Stimulated activated CD8-positive, alpha-beta memory T cell treated with anti-CD3 and anti-CD28 coated beads, Interleukin-7, amount 100 ng/mL, for 4 hours (primary cell): ENCODE measurements at places on chromosomes 16 and 17.

DNA sequence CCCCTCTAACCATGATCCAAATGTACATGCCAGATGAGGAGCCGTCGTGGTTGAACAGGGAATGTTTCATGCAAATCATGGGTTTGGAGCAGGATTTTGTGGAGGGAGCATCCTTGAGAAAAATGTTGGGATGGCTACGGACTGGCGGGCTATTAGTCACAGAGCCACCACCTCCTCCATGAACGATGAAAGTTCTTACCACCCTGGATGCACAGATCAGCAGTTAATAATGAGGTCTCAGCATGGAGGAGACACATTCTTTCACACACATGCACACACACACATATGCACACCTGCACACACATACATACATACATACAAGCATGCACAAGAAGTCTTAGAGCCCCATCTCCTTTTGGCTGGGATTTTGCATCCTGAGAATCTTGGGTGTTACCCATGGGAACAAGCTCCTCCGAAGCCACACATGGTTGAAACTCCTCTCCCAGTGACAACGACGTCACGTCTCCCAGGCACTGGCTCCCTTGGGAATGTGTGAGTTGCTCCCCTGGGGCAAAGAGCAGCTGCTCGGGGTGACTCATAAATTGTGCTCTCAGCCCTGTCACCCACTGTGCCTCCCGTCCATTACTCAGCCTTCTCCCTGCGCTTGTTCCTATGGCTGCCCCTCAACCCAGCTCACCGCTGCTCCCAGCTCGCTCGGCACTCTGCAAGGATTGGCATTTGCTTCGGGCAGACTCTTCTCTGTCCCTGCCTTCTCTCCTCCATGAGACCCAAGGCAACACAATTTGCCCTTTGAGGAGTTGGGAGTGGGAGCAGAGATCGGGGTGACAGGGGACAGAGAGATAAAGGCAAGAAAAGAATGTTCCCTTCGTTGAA lies 344.6 kb downstream of the SOX9 start:
- no peak for DNase-seq

- no peak for DNase-seq
Measured at GRCh38 chr17:14772776-14773175, 471.9 kb downstream of the HS3ST3B1 start.

GRCh38 chr16:84109598-84110335 lies 7.0 kb downstream of the MBTPS1 start:
- DNase-seq, result no peak

GRCh38 chr16:1926271-1926670 lies 8.1 kb upstream of the HS3ST6 start:
- DNase-seq, result no peak

DNA sequence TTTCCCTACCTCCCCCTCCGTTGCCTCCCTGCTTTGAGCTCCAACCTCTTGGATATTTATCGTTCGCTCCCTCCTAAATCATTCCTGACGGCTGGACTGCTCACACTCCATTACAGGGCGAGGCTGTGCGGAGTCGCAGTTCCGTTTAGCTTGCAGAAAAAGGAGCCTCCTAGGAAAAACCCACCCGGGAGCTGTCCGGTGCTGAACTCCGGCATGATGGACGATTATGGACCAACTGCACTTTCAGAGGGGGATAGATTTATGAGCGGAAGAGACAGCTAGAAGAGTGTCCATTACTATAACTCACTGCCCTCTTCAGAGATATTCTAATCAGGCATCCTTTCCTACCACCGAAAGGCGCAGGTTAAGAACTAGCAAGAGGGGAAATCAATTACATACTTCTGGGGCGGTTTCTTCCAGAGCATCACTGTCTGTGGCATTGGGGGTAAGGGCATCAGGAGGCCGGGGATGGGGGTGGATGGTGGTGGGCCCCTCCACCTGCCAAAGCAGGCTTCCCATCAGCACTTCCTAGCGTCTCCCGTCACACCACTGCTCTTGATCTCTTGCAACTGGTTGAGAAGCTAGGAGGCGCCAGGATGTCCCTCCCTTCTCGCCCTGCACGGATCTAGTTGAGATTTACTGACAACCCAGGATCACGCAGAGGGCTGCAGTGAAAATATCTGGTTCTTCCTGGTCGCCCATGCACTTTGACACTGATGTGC lies 251.2 kb downstream of the ENGASE start:
- DNase-seq, result no peak

- no peak for DNase-seq
Measured at GRCh38 chr17:57849163-57849873, 526 bp downstream of the MRPS23 start.

DNA sequence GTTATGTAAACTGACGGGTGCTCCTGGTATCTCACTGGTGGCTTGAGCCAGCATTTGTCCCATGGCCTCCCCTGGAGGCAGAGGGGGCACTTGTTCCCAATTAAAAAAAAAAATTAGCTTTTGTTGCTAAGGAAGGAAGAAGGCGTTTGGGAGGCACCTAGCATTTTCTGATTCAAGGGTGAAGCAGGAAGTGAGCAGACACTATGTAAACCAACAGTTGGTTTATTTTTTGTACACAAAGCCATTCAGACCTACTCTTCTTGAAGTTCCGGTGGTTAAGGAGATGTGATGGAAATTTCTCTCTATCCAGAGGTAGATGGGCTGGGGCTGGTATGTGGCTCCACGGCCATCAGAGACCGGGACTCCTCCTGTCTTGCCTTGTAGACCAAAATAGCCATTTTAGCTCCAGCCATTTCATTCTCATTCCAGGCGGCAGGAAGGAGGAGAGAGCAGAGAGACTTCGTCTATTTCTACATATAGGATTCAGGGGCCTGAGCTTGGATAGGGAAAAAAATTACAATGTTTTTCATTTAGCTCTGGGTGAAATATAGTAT lies 103.0 kb downstream of the SNX29 start:
- DNase-seq, result no peak

DNA sequence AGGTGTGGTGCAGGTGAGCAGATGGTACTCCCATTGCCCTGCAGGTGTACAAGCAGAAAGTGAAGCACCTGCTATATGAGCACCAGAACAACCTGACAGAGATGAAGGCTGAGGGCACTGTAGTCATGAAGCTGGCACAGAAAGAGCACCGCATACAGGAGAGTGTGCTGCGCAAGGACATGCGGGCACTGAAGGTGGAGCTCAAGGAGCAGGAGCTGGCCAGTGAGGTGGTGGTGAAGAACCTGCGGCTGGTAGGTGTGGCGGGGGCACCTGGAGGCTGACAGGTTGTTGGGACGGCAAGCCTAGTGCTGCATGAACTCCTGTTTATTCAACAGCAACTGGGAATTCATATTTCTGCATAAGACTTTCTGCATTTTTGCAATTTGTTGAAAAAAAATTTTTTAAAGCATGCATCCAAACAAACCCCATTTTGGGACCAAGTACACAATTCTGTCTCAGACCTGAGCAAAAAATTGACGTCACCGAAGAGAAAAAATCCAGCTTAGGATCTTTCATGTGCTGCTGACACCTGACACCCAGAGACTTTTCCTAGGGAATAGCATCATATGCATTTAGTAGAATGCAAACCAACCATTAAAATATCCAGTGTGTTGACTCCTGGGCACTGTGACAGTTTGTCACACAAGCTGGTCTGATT lies 13.5 kb upstream of the DBNDD1 start:
- DNase-seq, result no peak

GRCh38 chr16:4898811-4899473 lies 38.0 kb downstream of the PPL start:
- DNase-seq, result no peak

DNA sequence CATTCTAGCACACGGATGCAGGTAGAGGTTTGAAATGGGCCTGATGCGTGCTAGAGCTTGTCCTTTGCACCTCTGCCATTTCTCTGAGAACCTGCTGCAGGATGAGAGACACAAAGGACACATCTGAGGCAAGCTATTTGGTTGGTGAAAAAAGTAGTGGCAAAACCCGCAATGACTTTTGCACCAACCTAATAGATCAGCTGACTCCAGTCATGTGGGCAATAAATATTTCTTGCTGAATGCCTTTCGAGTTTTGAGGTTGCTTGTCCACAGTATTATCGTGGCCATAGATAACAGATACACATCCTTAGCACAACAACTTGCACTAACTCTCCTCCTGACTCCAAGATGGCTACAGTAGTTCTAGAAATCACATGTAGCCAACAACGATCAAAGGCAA lies 57.8 kb upstream of the ZNF423 start:
- DNase-seq, result no peak

DNA sequence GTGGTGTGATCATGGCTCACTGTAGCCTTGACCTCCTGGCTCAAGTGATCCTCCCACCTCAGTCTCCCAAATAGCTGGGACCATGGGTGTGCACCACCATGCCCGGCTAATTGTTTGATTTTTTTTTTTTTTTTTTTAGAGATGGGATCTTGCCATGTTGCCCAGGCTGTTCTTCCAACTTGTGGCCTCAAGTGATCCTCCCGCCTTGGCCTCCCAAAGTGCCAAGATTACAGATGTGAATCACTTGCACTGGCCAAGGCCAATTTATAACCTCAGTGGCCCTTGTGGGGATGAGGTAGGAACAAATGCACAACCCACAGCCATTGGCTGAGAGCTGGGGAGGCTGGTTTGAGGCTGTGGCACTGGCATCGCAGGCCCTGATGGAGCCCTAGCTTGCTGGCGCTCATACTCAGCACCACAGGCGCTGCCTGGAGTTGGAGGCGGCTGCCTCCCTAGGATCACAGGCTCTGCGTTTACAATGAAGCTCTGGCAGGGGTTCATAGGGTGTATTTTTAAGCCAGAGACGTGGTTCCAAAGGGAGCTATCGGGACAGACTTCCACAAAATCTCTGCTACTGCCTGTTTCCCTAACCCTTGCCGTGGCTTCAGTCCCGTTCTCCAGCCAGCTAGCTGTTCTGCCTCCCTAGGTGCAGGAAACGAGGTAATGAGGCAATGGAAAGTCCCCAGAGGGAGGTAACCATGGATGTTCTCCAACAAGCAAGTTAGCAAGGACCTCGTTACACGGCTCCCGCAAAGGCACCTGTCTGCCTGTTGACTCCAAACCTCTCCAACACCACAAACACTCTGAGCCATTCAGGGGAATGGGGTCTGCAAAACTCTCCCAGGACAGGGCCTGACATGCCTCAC lies 2.9 kb downstream of the ABCA3 start:
- no peak for DNase-seq
